NCI-H2029 (cell line): ENCODE measurements at places on chromosomes 16 and 17.

DNA sequence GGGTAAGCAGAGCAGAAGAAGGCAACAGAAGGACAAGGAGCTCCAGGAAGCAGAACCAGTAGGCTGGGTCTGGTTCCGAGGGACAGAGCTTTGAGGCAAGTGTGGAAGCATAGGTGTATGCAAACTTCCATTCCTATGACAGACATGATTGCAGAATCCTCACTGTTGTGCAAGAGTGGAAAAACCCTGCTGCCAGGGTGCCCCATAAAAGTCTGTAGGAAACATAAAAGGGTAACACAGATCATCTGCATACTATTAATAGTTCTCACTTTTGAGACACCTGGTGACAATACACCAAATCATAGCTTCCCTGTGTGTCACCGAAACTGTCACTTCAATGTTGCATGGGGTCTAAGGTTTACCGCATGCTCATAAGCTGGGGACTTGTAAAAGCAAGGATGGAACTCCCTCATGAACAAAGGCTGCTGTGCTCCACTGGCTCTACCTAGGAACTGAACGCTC is 39.7 kb downstream of the ARHGAP17 start:
- no peak for DNase-seq

GRCh38 chr16:24075931-24076716 is 180.0 kb upstream of the CACNG3 start:
- no peak for DNase-seq

- DNase-seq: no peak
Measured at GRCh38 chr17:43403846-43404245, 5.1 kb downstream of the ARL4D start.

- no peak for DNase-seq
Measured at GRCh38 chr17:70261170-70261569, 91.8 kb downstream of the KCNJ2 start.

DNA sequence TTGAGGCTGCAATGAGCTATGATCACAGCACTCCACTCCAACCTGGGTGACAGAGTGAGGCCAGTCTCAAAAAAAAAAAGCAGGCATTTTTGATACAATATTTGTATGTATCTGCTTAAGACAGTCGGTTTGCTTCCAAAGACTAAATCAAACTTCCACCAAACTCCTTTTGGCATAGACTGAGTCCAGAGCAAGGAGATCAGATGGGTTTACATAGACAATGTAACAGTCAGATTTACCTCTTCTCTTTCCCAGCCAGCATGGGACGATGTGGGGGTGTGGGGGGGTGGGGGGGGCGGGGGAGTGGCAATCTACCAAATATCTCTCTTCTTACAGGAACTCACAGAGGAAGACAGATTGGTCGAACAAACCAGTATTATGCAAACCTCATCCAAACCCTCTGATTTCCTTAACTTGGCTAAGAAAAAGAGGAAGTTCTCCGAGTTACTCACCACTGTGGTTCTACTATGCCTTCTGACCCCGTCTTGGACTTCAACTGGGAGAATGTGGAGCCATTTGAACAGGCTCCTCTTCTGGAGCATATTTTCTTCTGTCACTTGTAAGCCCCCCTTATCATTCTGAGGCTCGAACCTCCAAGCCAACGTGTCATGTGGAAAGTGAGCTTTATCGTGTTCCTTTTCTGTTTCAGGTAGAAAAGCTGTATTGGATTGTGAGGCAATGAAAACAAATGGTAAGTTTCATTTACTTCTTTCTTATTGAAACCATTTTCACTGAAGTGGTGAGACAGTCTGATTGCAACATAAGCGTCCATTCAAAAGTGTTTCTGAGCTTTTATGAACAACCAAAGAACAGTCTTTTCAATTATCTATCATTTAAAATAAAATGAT is at the start of gene MILR1:
Gene MILR1 (plus strand): TSS at position 451 of the 848 bp plus-strand sequence. CDS start 54 bp downstream, at position 505.
- DNase-seq: no peak

- no peak for DNase-seq
Measured at GRCh38 chr16:5903153-5903552, 805.6 kb upstream of the EEF2KMT start.

- no peak for DNase-seq
Measured at GRCh38 chr17:12982224-12982623, 35.6 kb downstream of the ELAC2 start.

GRCh38 chr17:65790241-65790640 is 228.8 kb upstream of the AXIN2 start:
- DNase-seq: no peak

DNA sequence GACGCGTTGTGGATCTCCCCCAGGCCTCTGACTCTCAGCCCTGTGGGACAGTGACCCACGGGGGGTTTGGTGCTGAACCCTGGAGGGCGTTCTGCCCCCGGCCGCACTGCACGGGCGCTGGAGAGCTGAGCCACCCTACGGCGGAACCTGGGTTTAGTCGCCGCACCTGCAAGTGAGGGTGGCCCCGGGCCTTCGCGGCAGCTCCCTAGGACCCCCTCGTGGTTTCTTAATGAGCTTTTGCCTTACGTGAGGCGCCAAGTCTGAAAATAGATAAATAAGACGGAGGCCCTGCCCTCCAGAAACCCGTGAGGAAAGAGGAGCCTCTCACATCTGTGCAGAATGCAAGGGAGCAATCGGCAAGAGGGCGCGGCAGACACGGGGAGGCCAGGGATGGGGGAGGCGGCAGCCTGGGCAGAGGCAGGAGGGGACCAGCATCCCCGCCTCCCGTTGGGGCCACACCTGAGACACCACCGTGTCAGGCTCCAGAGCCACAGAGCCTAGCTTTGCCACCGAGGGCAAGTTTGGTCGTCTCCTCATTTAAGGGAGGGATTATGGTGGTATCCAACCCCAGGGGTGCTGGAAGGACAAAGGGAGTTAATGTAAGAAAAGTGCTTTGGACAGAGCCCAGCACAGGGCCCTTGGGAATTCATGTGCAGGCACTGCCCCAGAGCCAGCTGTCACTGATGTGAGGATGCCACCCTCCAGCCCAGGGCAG is 153.2 kb upstream of the CHMP6 start:
- no peak for DNase-seq

GRCh38 chr17:74031316-74032090 is 172.0 kb upstream of the RPL38 start:
- DNase-seq: no peak

DNA sequence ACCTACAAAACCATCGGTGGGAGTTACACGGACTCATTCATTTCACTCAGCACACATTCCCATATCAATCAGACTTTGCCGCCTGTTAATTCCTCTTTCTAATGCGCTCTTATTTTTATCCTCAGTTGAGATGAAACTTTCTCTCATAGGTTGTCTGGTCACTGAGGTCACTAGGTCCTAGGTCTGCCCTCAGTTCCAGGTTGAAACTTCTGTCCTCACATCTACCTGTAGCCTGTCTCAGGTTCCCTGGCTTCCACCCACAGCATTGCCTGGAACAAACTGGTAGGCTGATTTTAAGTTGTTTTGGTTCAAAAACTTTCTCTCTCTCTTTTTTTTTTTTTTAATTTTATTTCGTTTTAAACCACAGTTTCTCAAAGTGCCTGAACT is 119.7 kb downstream of the MAP2K6 start:
- DNase-seq: no peak
